Occipital lobe (tissue), 3 donors: ENCODE measurements at places on chromosomes 4 and X. TPM values are rescaled to one million over a fixed set of nuclear protein-coding genes. Genes with fewer than 3 reads are reported as not detected.

Gene GPR143
- total RNA-seq: 1.2 TPM

Gene LANCL3
- total RNA-seq: 1.4 TPM

Gene PABPC5
- total RNA-seq: 11.9 TPM

Gene NCAPG
- 6.4 TPM for total RNA-seq

Gene GRPR
- total RNA-seq: 2.2 TPM

Gene SORCS2
- 4.1 TPM for total RNA-seq
